Stimulated activated CD4-positive, alpha-beta T cell treated with anti-CD3 and anti-CD28 coated beads, Interleukin-15, amount 100 ng/mL, for 48 hours (primary cell): ENCODE measurements at places on chromosomes 5 and 9.

DNA sequence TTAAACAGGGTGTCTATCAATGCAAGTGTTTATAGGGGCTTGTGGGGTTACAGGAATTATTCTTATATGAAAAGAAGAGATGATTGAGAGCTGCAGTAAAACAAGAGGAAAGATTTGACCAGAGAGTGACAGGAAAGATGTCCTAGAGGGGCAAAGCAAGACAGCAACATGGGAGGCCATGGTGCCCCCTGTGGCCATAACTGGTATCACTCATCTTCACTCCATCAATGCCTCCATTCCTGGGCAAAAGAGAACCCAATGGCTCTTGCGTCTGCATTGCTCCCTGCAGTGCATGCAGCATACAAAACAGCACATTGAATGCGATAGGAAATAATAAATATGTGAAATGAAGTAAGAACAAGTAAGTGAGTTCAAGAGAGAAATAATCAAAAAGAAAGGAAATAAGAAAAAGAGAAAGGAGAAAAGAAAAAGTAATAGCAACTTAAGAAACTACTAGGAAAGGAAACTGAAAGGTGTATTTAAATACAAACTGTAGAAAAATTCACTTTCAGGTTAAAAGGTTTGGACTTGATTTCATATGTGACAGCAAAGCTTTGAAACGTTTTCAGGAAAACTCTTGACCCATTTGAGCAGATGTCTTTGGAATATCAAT lies 206.6 kb downstream of the SEMA5A start:
- no peak for DNase-seq

GRCh38 chr9:2810420-2811075 lies 33.3 kb downstream of the PUM3 start:
- no peak for DNase-seq

- no peak for DNase-seq
Observed at GRCh38 chr5:139688751-139689372, 40.7 kb downstream of the CXXC5 start.

DNA sequence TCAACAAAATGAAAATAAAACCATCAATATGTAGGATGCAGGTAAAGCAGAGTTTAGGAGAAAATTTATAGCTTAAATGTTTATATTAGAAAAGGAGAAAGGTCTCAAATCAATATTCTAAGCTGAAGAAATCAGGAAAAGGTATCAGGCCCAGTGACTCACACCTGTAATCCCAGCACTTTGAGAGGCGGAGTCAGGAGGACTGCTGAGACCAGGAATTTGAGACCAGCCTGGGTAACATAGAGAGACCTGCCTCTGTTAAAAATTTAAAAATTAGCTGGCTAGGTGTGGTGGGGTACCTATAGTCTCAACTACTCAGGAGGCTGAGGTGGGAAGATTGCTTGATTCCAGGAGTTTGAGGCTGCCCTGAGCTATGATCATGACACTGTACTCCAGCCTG lies 32.2 kb downstream of the CCDC69 start:
- no peak for DNase-seq

- DNase-seq = no peak
Observed at GRCh38 chr5:160685219-160685618, 166.8 kb downstream of the ATP10B start.

DNA sequence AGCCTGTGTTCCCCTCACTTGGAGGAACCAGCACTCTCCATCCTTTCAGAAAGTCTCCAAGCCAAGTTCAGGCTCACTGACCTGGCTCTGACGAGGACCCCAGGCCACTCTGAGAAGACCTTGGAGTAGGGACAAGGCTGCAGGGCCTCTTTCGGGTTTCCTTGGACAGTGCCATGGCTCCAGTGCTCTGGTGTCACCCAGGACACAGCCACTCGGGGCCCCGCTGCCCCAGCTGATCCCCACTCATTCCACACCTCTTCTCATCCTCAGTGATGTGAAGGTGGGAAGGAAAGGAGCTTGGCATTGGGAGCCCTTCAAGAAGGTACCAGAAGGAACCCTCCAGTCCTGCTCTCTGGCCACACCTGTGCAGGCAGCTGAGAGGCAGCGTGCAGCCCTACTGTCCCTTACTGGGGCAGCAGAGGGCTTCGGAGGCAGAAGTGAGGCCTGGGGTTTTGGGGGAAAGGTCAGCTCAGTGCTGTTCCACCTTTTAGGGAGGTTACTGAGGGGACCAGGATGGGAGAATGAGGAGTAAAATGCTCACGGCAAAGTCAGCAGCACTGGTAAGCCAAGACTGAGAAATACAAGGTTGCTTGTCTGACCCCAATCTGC lies 4.7 kb upstream of the NUP214 start:
- no peak for DNase-seq

DNA sequence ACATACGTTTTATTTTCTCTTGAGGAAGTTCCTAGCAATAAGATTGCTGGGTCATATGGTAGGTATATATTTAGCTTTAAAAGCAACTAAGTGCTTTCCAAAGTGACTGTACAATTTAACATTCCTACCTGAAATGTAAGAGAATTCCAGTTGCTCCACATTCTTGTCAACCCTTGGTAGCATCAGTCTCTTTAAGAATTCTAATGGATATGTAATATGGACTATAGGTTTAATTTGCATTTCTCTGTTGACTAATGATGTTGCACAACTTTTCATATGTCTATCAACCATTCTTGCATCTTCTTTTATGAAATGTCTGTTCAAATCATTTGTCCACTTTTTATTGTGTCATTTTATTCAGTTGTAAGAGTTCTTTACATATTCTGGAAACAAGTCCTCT lies 6.7 kb upstream of the RASEF start:
- DNase-seq = no peak

DNA sequence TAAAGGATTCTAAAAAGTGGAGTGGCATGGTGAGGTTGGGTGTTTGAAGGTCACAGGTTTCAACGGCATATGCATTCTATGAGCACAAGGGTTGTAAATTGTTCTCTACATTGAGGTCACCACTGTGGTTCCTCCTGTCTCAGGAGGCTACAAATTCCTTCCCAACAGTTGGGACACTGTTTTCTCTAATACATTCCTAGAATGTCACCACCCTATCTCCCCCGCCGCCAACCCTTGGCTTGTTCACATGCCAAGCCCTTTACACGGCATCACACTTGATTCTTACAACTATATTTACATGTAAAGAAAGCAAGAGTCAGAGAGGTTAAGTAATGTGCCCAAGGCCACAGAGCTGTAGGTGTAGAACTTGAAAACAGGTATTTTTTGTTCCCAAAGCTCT lies 315.1 kb downstream of the RAB3C start:
- DNase-seq = no peak

- DNase-seq = no peak
Observed at GRCh38 chr5:151451626-151452520, 4.5 kb downstream of the SLC36A1 start.

DNA sequence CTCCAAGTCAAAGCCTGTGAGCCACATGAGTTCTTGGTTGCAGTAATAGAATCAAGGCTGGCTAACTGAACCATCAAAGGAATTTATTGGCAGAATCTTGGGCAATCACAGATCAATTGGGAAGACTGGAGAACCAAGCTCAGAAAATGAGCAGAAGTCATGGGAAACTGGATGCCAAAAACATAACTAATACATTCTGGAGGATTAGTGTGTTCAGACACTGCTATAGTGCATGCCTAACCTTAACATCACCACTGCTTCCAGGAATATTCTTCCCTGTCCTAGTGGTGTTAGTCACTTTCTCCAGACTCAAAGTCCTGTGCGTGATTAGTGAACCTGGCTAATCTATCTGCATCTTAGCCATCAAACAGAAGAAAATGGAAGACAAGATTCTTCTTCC lies 843.7 kb downstream of the EFNA5 start:
- DNase-seq = no peak

DNA sequence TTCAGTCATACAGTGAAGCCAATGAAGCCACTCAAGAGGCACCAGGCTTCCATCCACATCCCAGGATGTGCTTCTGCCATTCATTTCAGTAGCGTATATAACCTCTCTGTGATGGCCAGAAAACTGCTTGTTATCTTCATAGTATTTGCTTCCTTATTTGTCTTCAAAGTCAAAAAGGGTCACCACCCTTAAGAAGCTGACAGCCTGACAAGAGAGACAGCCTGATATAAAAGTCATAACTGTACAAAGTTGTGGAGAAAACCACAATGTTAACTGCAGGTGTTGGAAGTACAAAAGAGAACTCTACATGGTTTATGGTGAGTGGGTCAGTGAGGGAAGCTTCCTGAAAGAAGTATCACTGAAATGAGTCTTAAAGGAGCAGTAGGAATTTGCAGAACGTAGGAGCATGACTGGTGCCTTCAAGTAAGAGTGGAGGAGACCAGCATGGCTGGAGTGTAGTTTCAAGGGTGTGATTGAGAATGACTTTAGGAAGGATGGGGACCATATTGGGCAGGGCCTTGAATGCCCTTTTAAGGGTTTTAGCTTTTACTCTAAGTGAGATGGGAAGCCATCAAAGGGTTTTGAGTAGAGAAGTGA lies 33.7 kb downstream of the NIM1K start:
- DNase-seq = no peak

DNA sequence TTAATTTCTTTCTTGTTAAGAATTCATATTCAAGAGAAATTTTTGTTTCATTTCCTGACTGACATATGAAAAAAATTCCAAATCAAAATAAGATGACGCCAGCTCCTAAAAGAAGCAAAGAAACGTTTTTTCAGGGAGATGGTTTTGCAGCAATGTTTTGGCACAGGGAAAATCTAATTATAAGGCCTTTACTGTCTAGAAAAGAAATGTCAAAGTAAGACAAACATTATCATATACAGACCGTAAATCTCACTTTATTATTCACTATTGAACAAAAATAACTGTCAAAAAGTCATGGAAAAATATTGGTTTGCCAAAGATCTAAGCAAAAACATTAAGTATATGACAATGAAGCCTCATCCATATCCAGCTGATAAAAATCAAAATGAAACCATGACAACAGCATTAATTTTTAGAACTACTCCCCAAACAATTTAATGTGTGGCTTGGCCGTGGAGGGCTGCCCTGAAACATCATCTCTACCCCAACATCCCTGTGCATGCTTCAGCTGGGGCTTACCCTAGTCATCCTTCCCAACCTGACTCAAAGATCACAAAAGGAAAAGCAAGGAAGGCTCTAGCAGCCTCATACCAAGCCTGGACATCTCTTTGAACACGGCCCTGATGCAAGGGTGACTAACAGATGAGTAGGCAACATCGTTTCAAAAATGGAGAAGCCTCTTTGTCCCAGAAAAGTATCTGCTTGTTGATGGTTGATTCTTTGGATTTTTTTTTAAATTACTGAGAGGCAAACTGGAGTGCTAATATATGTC lies 95.6 kb downstream of the ARSB start:
- no peak for DNase-seq

- DNase-seq = no peak
Observed at GRCh38 chr9:33287087-33287490, 3.2 kb upstream of the NFX1 start.

DNA sequence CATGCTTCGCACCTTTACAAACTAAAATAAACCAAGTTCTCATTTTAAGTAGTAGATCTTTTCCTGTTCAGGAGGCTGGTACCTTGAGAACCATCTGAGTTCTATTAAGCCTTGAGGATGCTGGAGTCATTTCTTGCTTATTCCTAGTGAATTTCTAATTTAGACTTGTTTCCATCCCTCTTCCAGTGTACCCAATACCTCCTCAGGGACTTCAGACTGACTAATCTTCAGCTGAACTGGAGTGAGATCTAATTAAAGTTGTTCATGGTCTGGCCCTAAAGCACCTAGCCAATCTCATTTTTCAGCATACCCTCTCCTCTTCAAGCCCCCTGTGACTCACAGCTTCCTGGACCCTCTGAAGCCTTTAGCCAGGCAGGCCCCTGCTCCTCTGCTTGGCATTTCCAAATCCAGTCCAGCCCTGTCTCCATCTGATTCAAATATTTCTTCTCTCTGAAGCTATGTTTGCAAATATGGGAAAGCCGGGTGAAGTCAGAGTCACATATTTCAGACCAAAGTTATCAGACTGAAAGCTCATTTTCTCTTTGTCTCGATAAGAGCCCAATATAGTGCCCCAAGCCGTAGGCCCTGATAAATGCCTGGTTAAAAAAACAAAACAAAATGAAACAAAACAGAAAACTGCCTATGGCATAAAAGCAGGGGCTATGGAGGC lies 19.4 kb upstream of the TNFSF15 start:
- no peak for DNase-seq

- DNase-seq = no peak
Observed at GRCh38 chr9:33113799-33114547, 37.5 kb upstream of the SMU1 start.

DNA sequence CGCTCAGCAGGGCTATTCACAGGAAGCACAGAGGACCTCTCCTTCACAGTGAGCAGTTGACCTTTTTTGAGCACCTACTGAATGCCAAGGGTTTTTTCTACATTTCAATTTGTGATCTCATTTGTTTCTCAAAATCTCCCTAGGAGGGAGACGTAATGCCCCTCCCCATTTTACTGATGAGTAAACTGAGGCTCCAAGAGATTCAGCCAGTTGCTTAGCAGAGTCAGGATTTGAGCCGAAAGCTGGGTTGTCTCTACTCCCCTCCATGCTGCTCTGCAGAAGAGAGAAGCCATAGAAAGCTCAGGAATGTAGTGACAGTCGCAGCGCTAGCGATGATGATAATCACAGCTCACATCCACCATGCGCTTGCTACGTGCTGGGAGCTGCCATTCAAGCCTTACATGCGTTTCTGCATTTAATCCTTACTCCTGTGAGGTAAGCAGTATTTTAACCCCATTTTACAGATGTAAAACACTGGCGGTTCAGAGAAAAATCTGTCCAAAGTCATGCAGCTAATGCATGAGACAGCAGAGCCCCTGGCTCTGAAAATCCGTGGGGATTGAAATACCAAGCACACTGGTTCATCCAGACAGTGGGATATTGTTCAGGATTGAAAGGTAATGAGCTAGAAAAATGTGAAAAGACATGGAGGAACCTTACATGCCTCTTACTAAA lies 33.8 kb downstream of the ERGIC1 start:
- no peak for DNase-seq

- no peak for DNase-seq
Observed at GRCh38 chr9:88535226-88536022, 446 bp downstream of the NXNL2 start.

GRCh38 chr9:103355000-103355399 lies 359.9 kb downstream of the CYLC2 start:
- DNase-seq = no peak

DNA sequence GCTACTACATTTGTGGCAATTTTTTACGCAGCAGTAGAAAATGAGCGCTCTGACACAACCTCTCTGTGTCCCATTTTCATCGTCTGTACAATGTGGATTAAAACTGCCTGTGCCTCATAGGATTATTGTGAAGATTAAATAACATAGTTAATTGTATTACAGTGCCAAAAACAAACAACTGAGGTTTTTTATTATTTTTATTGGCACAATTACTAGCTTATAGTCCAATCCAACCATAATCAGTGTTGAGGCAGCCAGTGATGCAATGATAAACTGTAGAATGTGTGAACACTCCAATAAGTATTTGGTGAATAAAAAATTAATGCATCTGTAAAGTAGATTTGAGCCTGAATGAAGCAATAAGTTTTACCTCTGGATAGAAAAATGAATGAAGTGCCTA lies 588.3 kb downstream of the DNAH5 start:
- DNase-seq = no peak

DNA sequence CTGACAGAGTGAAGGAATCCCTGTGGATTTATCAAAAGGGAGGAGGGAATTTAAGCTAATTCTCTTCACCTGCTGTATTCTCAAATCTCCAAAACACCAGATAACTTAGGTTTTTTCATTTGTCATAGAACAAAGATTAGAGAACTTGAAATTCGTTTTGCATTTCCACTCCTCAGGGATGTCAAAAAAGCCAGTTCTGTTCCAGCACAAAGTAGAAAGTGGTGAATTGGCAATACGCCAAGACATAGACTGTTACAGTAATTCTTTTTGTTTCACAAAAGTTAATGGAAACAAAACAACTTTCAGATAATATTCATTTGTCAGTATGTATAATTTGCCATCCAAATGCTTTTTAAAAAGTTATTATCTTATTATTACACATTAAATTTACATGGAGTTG lies 15.0 kb downstream of the S1PR3 start:
- no peak for DNase-seq
